ENCODE measurements at places on chromosomes 1 and 21.

- no peak for DNase-seq
Observed at GRCh38 chr1:38778521-38778920, 81.1 kb downstream of the RRAGC start.

DNA sequence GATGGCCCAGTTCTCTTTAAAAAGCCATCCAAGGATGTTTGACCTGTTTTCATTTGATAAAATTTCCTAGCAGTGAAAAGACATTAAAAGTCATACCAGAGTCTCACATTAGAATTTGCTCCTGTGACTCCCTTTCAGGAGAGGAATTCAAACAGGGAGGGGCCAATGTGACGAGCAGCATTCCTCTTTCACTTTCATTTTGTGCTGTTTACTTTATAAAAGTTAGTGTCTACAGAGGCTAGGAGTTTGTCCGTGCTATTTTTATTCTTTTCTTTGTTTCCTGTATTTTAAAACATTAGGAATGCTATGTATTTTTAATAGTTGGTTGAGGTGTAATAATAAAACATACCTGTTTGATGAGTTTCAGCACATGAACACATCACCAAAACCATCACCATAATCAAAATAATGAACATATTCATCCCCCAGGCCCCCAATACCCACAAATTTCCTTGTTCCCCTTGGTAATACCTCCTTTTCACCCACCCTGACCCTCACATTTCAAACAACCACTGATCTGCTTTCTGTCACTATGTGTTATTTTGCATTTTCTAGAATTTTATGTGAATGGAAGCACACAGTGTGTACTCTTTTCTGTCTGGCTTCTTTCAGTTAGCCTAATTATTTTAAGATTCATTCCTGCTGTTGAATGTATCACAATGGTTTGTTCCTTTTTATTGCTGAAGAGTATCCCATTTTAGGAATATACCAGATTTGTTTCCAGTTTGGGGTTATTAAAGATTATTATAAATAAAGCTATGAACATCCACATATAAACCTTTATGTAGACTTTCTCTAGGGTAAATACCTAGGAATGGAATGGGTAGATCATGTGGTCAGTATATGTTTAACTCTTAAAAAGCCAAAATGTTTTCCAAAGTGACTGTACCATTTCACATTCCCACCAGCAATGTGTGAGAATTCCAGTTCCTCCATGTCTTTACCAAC is 129.5 kb downstream of the TENT5C start:
- DNase-seq, result no peak

DNA sequence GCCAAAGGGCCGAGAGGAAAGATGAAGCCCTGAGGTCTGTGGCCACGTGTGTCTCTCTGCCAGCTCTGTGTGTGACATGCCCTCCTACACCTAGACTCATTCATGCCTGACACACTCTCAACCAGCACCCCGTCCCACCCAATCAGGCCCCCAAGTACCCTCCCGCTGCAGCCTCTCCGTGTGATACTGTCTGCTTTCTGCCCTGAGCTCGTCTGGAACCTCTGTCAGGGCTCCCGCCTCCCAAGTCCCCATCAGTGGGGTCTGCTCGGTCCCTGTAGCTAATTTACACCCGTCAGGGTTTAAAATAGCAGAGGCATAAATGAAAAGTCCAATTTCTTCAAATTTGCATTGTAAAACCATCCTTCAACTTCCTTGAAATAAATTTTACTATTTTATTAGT is 20.7 kb downstream of the CASZ1 start:
- no peak for DNase-seq

DNA sequence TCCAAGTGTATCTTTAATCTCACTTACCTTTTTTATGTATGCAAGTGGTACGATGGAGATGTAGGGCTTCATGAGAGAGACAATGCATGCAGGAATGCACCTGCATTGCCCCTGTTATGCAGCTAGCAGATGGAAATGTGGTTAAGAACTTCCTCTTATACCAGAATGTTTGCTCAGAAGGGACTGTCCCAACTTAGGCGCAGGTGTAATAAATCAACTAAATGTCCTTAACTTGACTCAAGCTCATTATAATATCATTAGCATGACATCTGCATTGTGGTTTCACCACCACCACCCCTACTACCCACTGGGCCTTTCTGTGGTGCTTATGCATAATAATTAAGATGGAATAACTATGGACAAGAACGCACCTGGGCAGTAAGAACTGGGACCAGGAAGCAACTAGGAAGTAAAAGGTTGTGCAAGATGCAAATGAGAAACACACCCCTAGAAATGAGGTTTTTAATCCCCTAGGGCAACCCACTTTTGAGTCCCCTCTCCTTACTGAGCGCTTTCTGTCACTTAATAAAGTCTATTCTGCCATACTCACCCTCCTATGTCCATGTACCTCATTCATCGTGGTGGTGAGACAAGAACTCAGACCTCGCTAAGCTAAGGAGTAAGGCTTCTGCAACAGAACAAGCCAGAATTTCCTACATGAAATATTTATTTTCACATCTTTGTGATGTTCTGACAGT is 1103.3 kb upstream of the B3GALT2 start:
- no peak for DNase-seq

GRCh38 chr21:20276954-20277353 is 721.3 kb upstream of the NCAM2 start:
- DNase-seq, result no peak
